ENCODE measurements at places on chromosomes 4 and X.

DNA sequence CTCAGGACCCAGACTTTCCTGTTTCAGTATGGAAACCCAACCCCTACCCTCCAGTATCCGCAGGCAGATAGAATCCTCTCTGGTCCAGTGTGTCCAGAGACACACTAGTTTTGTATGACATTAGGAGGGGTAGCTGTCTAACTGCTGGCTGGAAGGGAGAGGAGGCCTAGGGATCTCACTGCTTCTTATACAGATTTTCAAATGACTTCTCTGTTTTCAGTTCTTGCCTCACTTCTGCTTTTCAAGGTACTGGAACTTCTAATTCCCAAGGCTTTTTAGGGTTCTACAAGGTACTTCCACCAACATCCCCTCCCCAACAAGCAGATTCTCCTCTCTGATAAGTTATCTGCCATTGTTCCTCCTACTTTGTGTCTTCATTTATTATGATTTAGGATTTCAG, 6.1 kb downstream of the SGCB start:
- no peak for DNase-seq

- DNase-seq, result no peak
Observed at GRCh38 chr4:52407545-52407944, 251.6 kb downstream of the USP46 start.

DNA sequence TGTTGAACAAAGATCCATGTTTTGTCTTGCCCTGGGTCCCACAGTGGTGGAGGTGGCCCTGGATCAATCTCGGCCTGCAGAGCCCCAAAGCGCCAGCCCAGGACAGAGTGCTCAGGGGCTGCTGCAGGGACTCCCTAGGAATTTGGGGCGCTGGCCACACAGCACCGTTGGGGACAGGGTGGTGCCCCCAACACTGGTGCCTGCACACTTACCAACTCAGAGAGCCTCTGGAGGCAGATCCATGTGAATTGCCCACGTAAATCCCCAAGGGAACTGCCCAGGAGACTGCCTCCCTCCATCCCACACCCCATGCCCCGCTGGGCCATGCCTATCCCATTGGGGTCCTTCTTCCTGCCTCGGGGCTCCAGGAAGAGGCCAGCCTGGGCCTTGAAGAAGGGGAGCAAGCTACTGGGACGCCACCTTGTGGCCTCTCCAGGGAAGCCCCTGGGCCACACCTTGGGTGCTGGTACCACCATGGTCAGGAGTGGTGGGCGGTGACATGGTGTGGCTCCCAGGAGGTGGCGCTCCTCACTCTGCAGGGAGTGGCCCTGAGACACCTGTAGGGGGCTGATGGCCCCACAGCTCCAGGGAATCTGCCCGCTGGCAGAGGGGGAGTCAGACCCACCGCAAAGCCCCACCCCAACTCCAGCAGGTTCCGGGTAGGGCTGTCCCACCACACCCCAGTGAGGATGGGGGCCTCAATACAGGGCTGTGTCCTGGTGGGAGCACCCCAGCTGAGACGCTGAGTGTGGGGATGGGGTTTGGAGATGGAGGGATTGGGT, 22.8 kb downstream of the CFAP99 start:
- peak; percentile 49 for DNase-seq

- DNase-seq, result no peak
Observed at GRCh38 chr4:140697709-140698560, 58.2 kb downstream of the TBC1D9 start.

GRCh38 chrX:819684-820083, 189.1 kb downstream of the SHOX start:
- no peak for DNase-seq

- peak; percentile 19 for DNase-seq
Observed at GRCh38 chr4:99029852-99030251, 34.3 kb downstream of the METAP1 start.

GRCh38 chr4:182893474-182894080, 23.6 kb downstream of the DCTD start:
- DNase-seq, result no peak

- peak; percentile 55 for DNase-seq
Observed at GRCh38 chr4:17557880-17558279, 19.1 kb upstream of the LAP3 start.

DNA sequence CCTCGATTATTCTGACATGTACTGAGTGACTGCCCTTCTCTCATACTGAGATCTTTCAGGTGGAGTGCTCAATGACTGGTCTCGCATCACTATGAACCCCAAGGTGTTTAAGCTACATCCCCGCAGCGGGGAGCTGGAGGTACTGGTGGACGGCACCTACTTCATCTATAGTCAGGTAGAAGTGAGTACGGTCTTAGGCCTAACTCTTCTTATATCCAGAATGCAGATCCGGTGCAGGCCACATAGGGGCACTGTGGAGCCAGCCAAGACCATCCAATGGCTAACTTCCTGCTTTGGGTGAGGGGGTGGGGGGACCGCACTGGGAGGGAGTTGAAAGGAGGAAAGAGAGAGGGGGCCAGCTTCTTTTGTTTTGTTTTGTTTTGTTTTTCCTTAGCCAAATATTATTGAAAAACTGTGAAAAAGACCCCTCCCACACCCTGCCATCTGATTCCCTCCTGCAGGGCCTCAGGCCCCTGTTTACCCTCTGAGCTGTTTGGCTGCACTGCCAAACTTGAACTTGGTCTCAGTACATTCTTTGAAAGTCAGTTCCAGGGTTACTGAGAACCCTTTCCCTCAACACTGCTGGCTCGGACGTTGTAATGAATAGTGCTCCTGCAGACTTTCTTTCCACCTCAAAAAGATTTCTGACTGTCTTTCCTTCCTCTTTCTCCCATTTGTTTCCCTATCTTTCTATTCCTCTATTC, 16.2 kb downstream of the AWAT2 start:
- no peak for DNase-seq

- peak; percentile 36 for DNase-seq
Observed at GRCh38 chr4:11724731-11725130, 296.0 kb upstream of the HS3ST1 start.

- DNase-seq, result peak; percentile 35
Observed at GRCh38 chr4:137524725-137525369, 7.4 kb downstream of the PCDH18 start.
